ENCODE measurements at places on chromosomes 16 and 17.

- no peak for DNase-seq
Observed at GRCh38 chr17:31448467-31449077, 57.1 kb downstream of the RAB11FIP4 start.

DNA sequence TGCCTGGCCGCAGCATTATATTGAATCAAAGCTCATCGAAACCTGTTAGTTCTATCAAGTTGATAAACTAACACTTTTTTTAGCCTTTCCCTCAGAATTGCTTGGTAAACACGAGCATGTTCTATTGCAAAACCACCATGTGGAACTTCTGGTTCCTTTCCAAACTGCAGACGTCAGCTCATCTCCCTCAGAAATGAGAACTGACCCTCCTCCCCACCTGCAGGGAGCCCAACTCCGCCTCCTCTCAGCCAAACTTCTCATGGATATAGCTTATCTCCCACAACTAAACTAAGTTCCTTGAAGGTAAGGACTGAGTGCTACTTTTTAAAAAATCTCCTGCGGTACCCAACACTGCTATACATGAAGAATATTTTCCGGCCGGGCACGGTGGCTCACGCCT lies 6.7 kb downstream of the SHMT1 start:
- DNase-seq, result no peak

DNA sequence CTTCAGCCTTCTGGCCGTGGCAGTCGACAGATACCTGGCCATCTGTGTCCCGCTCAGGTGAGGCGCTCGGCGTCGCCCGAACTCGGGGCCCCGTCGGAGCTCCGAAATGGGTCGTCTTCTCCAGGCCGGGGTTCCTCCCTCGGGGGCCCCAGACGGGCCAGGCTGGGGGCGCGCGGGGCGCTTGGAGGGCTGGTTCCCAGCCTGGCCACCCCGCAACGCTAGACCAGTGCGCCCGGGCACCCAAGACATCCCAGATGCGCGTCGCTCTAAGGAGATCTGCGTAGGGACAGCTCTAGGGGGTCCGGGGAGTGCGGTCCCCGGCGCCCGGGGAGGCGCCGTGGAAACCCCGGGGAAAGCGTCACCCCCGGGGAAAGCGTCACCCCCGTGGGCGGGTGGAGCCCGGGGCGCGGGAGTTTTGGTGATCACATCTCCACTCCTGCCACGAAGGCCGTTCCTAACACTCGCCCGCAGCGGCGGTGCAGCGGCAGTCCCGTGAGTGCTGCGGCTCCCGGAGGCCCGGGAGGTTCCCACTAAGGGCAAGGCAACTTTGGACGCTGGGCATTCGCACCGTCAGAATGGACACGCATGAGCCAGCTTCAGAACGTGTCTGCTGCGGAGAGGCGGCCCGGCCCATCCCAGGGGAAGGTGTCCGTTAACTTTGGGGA lies 729 bp downstream of the ADORA2B start:
- DNase-seq, result peak; percentile 40

DNA sequence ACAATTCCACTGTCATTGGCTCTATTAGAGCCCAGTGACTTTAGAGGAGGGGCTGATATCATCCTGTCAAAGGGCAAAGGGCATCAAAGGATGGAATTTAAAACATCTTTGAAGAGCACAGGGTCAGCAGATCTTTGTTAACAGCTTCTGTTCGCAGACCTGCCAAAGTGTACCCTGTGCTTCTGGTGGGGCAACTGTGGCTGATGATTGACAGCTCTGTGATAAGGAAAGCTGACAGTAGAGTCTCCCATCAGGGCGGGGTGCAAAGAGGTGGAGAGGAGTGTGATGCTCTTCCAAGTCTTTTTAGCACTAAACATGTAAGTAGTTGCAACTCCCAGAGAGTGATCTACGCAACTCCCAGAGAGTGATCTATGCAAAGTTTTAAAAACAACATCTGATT lies 742.1 kb upstream of the SOX9 start:
- DNase-seq, result no peak

DNA sequence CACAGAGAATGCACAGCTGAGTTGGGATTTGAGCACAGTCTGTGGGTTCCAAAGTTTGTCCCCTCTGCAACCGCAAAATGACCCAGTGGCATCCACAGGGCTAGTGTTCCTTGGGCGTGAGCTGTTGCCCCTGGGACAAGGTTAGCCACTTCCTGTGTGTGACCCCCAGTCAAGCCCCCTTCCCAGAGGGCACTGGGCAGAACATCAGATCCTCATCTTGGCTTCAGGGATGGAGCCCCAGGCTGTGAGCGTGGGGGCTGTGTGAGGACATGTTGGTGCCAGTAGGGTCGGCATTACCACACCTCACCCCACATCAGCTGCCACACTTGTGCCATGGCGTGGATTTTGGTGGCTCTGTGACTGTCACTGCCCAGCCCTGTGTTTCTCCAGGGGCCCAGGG lies 55.3 kb downstream of the USP22 start:
- no peak for DNase-seq

- no peak for DNase-seq
Observed at GRCh38 chr17:76920364-76921139, 52.3 kb downstream of the MGAT5B start.

- DNase-seq, result peak; percentile 73
Observed at GRCh38 chr16:85086347-85087291, 25.7 kb downstream of the CIBAR2 start.

- no peak for DNase-seq
Observed at GRCh38 chr17:50972577-50972976, 106.4 kb upstream of the TOB1 start.

GRCh38 chr17:13590441-13590840 lies 11.3 kb downstream of the HS3ST3A1 start:
- no peak for DNase-seq

DNA sequence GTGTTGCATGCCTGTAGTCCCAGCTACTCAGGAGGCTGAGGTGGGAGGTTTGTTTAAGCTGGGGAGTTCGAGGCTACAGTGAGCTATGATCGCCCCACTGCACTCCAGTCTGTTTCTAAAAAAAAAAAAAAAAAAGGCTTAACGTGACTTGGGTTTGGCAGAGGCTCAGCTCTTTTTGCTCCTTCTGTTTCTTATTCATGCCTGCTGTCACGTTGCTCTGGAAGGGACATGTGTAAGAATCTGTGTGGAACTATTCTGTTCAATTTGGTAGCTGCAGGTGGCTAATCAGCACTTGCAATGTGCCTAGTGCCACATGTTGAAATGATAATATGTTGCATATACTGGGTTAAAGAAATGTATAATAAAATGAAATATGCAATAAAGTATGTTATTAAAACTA lies 20.9 kb upstream of the SYT17 start:
- no peak for DNase-seq

- DNase-seq, result no peak
Observed at GRCh38 chr16:2988590-2989099, 8.4 kb upstream of the PKMYT1 start.

DNA sequence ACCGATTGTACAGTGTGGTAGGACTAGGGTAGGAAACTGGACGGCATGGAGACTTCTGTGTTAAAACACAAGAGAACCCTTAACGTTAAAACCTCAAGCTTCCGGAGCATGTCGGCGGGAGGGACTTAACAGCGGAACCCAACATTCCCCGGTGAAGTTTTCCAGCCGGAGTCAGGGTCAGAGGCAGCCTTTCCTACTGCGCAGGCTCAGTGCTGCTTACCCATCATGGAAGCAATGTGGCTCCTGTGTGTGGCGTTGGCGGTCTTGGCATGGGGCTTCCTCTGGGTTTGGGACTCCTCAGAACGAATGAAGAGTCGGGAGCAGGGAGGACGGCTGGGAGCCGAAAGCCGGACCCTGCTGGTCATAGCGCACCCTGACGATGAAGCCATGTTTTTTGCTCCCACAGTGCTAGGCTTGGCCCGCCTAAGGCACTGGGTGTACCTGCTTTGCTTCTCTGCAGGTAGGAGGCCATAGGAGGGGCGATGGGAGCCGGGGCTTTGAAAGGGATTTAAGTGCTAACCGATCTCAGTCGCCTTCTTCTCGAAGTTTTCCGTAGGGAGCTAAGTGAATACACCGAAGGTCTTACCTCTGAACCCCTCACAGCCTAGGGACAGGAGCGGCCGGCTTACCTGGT lies at the start of gene PIGL:
TSS of gene PIGL (plus strand) at position 209 of the 634 bp plus-strand sequence. CDS start at position 226, 17 bp downstream.
- peak; percentile 89 for DNase-seq
